Femur (tissue), 1 donor: ENCODE measurements at places on chromosomes 4 and X.
A peak's percentile ranks its signal among the peaks of the same experiment; 100 is the strongest.

DNA sequence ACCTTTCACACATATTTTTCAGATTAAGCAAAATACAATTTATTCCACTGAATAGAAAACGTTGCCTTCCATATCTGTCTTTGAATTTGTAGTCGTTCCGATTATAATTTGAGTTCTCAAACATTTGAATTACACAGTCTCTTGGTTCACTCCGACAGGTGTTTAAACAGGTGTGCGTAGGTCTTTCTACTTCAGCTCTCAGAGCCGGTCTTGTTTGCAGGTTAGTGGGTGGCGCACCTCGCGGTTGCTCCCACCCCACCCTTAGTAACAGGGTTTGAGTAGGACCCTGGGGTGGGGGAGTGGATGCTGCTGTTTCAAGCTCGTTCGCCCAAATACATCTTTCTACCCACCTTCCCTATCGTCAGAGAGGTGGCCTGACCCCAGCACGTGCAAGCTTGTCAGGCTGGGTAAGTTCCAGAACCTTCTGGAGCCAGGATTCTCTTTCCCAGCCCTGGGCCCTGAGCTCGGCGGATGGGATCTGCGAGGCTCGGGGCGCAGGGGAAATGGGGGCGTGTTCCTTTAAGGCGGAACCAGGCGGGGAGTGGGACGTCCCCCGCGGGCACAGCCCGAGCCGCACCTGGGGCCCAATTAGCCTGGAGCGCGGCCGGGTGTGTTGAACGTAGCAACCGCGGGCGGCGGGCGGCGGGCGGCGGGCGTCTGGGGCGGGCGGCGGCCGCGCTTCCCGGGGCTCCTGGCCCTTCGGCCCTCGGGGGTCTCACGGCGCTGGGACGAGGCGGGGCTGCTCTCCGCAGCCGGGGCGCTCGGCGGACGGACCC lies at the start of gene FAM149A:
Gene FAM149A (plus strand): TSS at position 591 of the 776 bp plus-strand sequence.
- DNase-seq, result no peak

- no peak for DNase-seq
Observed at GRCh38 chr4:184939978-184940377, 78.3 kb upstream of the HELT start.

DNA sequence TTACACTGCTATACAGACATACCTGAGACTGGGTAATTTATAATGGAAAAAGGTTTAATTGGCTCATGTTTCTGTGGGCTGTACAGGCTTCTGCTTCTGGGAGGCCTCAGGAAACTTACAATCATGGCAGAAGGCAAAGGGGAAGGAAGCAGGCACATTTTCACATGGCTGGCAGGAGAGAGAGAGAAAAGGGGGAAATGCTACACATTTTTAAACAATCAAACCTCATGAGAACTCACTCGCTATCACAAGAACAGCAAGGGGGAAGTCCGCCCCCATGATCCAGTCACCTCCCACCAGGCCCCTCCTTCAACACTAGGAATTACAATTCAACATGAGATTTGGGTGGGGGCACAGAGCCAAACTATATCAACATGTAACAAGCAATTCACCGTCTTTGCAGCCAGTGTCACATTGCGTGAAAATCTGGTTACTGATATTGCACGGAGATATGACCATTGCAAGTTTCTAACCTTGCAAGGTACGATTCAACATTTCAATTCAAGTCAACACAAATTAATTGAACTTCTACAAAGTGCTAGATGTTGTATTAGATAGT lies 61.7 kb upstream of the RELL1 start:
- DNase-seq, result no peak

GRCh38 chr4:106316773-106317409 lies 541 bp downstream of the AIMP1 start:
- no peak for DNase-seq

DNA sequence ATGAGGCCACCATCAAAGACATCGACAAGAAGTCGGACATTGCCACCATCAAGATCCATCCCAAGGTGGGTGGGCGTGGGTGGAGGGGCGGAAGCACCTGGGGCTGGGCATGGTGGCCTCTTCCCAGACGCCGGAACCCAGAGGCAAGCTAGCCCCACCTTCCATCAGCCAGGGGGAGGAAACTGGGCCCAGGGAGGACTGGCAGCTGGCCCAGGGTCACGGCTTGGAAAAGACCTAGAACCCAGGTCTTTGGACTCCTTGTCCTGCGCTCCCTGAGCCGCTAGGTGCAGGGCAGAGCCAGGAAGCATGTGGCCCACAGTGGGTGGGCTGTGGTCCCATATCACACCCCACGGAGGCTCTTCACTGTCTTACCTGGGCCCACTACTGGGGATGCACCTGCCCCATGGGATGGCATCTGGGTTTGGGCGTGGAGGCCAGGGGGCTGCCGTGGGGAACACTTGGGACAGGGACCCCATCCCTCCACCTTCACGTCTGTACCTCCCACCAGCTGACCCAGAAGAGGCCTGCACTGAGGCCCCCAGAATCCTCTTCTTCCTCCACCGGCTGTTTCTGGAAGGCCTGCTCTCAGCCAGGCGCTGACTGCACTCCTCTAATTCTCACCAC lies 17.3 kb downstream of the HTRA3 start:
- DNase-seq, result peak; percentile 10

DNA sequence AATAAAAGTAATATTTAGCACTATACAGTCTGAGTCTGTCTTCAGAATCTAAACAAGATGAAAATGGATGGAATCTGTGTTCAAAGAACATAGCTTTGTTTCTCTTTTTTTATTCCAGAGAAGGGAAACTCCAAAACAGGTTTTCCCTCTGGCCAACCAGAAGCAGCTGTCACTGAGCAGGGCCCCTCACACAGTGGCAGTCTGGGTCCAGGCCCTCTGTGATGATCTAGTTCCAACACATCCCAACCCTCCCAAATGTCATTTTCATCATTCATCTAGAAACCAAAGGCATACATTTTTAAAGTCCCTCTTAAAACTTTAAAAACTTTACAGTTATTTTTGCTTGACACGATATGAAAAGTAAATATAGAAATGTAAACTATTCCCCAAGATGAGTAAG lies 70.1 kb downstream of the ATP8A1 start:
- DNase-seq, result no peak

- no peak for DNase-seq
Observed at GRCh38 chr4:121824950-121825349, 1.3 kb upstream of the CCNA2 start.

DNA sequence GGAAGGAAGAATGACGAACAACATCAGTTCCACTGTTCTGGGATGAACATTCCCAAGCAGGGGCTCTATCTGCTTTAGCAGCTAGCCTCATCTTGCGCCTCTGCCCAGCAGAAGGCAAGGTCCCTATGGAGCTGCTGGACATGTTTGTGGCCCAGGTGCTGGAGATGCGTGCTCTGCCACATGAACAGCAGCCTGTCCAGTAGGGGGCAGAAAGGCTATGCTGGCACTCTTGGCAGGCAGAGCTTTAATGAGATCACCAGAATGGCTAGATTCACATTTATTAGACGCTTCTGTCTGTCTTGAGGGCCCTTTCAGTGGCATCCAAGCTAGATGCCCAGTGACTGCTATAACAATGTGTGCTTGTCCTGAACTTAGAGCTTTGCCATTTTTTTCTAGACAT lies 1826.0 kb downstream of the STIM2 start:
- DNase-seq, result no peak

- no peak for DNase-seq
Observed at GRCh38 chr4:149645790-149646189, 169.9 kb downstream of the IQCM start.

GRCh38 chrX:10619425-10620046 lies 849 bp downstream of the MID1 start:
- DNase-seq, result no peak

DNA sequence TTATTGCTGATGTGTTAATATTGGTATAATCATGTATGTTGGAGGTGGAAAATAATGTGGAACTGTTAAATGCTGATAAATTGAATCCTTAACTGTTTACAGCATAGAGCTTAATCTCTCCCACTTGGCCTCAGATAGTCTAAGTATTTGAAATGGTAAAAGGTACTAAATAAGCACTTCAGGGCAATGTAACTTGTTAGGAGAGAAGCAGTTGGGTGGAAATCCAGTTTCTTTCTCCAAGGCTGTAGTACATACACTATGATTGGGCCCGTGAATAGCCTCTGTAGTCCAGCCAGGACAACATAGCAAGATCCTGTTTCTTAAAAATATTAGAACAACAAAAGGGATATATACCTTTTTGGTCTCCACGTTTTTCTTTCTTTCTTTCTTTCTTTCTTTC lies 39.7 kb downstream of the NUDT9 start:
- no peak for DNase-seq
